ENCODE measurements at places on chromosomes 5 and 9.

- DNase-seq = no peak
These were observed 64.5 kb upstream of the PIP5K1B start for GRCh38 chr9:68640421-68641089.

- DNase-seq = no peak
These were observed 21.4 kb upstream of the ALDOB start for GRCh38 chr9:101457003-101457402.

DNA sequence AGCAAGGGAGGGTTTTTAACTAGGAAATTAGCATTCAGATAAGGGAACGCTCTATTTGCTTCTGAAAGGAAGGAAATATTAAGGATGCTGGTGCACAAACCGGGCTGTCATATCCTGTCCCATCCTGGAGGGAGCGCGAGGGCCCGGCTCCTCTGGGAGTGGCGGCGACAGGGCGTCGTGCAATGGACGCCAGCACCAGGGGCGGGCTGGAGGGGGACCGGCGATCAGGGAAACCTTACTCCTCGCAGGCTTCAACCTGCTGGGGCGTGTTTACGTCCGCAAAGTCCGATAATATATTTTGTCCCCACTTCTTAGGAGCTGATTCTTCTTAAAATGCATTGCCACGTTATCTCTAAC lies 197.1 kb upstream of the TBCA start:
- no peak for DNase-seq

DNA sequence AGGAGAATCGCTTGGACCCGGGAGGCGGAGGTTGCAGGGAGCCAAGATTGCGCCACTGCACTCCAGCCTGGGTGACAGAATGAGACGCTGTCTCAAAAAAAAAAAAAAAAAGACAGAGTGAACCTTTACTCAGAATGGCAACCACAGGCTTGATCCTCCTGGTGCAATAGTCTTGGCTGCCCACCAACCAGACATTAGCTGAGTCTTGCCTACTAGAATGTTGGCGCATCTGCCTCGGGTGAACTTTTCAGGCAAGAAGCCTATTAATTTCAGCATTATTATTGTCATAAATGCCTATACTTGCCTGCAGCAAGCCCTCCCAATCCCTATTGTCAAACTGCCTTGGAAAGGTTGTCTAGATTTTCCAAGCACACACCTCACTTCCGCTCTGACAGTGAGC lies 4.2 kb downstream of the SERINC5 start:
- no peak for DNase-seq

DNA sequence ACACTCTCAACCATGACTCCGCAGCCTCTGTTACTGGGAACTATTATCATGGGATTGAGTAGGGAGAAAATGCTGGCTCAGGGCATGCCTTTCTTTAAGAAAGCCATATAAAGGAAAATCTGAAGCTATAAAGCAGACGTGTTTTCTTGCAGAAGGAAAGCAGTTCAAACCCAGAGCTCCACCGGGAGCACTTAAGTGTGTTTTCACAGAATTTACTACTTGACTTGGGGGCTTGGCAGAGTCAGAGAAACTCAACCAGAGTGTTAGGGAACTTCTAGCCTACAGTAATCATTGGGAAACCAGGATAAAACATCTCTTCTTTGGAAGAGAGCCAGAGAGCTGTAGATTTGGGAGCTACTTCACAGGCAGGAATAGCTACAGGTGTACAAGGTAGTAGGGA lies 283.4 kb upstream of the ADRA1B start:
- DNase-seq = no peak

GRCh38 chr9:78811622-78812276 lies 514.8 kb downstream of the PSAT1 start:
- no peak for DNase-seq

DNA sequence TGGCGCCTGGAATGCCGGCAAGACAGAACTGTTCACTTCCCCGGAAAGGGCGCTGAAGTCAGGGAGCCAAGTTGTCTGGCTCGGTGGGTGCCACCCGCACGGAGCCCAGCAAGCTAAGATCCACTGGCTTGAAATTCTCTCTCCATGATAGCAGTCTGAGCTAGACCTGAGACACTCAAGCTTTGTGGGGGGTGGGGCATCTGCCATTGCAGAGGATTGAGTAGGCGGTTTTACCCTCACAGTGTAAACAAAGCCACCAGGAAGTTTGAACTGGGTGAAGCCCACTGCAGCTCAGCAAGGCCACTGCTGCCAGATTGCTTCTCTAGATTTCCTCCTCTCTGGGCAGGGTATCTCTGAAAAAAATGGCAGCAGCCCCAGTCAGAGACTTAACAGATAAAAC lies 277.4 kb downstream of the SLCO4C1 start:
- DNase-seq = no peak

All from skeletal muscle cell (primary cell).